ENCODE measurements at places on chromosomes 13 and 19.

DNA sequence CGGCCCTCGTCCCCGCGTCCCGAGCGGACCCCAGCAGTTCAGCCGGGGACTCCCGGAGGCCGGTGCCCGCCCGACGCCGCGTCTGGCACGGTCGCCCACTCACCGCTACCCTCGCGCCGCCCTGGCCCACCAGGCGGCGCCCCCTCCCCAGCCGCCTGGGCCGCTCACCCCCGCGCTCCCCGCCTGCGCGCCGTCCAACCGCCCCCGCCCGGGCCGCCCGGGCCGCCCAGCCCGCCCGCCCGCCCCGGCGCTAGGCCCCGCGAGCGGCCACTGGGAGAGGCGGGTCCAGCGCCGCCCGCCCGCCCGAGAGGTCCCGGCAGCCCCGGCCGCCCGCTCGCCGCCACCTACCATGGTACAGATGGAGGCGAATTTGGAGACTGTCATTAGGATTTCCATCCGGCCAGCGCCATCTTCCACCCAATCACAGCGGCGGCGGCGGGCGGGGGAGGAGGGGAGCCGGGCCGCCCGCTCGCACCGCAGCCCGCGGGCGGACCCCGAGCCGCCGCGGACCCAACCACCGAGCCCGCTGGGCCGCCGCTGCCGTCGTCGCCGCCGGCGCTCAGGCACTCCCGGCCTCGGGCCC is at the start of gene USP12:
Gene USP12 (minus strand): TSS at position 568 of the 583 bp plus-strand sequence. CDS start 172 bp downstream, at position 396.
- no peak for DNase-seq

- no peak for DNase-seq
These were observed 41.7 kb upstream of the EHD2 start for GRCh38 chr19:47671499-47671898.

DNA sequence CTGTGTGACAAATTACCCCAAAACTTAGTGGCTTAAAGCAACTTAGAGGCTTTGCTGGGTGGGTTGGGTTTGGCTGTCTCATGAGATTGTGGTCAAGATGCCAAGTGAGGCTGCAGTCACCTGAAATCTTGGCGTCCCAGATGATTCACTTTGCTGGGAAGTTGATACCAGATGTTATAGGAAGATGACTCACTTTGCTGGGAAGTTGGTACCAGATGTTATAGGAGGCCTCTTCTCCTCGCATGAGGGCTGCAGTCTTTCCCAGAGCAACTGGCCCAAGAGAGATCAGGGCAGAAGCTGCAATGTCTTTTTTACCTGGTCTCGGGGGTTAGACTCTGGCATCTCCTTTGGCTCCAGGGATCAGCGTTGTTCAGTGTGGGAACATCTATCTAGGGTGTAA is 16.8 kb downstream of the TEX29 start:
- no peak for DNase-seq

DNA sequence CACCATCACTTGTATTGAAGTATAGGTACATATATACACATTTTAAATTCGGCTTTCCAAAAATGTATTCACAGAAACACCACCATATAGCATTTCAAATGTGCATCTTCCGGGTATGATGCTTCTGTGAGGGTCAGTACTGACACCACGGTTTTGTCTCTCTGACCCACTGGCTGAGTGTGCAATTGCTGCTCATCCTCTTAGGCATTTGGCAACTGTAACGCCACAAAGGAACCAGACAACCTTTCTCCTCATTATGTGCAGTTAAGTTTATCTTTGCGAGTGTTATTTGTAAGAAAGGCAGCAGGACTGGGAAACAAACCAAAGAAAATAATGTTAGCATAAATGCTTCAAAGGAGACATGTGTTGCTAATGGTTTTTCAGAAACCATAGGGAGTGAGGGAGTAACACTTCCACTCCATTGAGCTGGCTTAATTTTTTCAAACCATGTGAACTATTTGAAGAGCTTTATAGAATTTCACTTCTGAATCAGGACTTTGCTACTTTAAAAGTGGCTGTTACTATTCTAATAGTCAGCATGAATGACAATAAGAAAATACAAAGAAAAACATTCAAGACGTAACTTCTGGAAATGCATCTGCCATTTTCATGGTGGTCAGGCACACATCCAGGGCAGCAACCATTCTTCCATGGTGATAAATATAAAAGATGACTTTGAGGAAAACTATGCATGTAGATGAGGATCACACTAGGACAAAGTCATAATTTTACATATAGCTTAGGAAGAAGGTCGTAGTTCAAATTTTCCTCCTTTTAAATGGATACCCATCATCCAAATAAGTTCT is 423.3 kb downstream of the MZT1 start:
- DNase-seq, result no peak

- no peak for DNase-seq
These were observed at the start of gene ZNF844 for GRCh38 chr19:12064590-12065538. TSS of gene ZNF844 (plus strand) at chr19:12064731. CDS start at chr19:12064874, 143 bp downstream.
